ENCODE measurements at places on chromosomes 16 and 17. TPM values are rescaled to one million over a fixed set of nuclear protein-coding genes. Genes with fewer than 3 reads are reported as not detected.

DNA sequence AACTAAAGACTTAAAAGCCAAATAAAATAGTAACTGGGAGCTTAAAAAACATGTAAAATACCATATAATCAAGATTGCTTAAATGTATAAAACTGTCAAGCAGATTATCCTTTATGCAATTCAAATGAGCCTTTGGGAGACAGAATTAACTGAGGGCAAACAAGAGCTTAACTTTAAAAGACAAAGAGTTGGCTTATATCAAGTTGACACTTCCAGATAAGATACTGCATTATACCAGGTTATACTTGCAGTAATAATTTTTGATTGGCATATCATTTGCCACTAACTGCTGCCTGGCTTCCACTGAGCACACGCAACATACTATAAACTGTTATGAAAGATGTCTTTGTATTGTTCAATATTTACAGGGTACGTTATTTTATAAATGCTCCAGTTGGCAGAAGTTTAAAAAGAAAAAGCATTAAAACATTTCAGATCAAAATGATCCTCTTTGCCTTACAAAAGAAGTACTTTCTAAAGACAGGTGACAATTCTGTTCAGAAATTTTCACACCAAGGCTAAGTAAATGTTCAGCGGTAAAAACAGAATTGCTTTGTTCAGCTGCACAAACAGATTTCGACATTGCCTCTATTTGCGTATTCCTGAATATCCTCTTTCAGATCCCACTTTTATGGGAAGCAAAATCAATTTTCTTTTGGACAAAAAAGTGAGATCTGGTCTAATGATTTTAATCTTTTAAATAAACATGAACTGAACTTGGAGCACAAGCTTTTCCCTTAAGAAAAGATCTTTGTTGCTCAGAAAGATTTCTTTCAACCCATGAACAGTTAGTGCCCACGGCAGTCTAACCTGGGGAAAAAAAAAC, 50.7 kb downstream of the TOX3 start:
- no peak for DNase-seq

CLEC10A gene
- total RNA-seq = not detected

DNA sequence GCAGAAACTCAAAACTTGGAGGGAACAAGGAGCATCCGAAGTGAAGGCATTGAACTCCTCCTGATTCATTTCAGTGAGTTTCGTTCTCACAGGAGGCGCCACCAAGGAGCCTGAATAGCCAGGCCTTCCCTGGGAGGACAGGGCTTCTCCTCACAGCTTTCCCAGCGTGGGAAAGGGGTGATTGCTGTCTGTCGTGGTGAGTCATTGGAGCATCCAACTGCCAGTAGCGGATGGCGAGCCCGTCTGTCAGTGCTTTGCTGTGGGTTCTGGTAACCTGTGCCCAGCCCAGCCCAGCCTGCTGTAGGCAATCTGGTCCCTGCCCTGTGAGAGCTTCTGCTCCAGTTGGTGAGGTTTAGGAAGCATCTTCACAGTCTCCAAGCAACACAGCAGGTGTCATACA, 28.3 kb downstream of the PLCD3 start:
- DNase-seq = no peak

- no peak for DNase-seq
Observed at GRCh38 chr16:62644030-62644812, 608.0 kb upstream of the CDH8 start.

UTS2R gene
- total RNA-seq = 0.18 TPM

RNF157 gene
- 34.3 TPM for total RNA-seq

NUPR1 gene
- total RNA-seq = not detected

RGS9 gene
- 16.3 TPM for total RNA-seq

CRYBA1 gene
- not detected for total RNA-seq

PRAC1 gene
- total RNA-seq = not detected

DNA sequence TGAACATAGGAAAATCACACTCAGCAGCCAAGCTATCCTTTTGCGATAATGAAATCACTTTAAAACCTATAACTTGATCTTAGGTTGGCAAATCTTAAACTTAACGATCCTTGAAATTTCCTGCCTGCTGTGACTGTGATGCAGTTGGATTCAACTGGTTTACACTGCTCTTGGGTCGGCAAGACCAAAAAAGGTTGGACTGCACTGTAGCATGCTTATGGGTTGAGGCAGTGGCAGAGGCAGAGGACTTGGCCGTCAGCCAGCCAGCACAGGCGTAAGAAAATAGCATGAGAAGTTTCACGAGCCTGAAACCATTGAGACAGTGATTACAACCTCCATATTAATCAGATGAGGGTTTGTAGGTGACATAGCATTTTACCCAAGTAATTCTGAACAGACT, 21.4 kb downstream of the WSB1 start:
- no peak for DNase-seq

- DNase-seq = no peak
Observed at GRCh38 chr17:35740997-35741931, 9.8 kb downstream of the RASL10B start.

RAB11FIP4 gene
- total RNA-seq = 20.8 TPM

TEDC2 gene
- 34.6 TPM for total RNA-seq

KRT39 gene
- total RNA-seq = not detected
